ENCODE measurements at places on chromosomes 3 and 15. TPM values are rescaled to one million over a fixed set of nuclear protein-coding genes. Genes with fewer than 3 reads are reported as not detected.

GRCh38 chr15:32885713-32886112 is 167.9 kb downstream of the GREM1 start:
- DNase-seq = no peak

- DNase-seq = no peak
Measured at GRCh38 chr15:69114331-69114928, 46.0 kb upstream of the GLCE start.

- no peak for DNase-seq
Measured at GRCh38 chr3:38343797-38344594, 2.6 kb upstream of the XYLB start.

GRCh38 chr15:57306161-57306943 is 70.0 kb upstream of the CGNL1 start:
- peak; percentile 86 for DNase-seq

DNA sequence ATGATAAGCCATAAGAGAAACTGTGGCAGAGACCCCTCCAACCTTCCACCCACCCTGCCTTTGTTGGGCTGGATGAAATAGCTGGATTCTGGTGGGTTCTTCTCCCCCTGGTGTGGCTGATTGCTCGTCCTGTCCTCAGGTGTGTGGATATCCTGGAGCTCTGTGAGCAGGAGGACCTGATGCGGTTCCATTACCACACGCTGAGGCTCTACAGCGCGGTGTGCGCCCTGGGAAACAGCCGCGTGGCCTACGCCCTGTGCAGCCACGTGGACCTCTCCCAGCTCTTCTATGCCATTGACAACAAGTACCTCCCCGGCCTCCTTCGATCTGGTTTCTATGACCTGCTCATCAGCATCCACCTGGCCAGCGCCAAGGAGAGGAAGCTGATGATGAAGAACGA is 306.3 kb upstream of the CHRM5 start:
- no peak for DNase-seq

DNA sequence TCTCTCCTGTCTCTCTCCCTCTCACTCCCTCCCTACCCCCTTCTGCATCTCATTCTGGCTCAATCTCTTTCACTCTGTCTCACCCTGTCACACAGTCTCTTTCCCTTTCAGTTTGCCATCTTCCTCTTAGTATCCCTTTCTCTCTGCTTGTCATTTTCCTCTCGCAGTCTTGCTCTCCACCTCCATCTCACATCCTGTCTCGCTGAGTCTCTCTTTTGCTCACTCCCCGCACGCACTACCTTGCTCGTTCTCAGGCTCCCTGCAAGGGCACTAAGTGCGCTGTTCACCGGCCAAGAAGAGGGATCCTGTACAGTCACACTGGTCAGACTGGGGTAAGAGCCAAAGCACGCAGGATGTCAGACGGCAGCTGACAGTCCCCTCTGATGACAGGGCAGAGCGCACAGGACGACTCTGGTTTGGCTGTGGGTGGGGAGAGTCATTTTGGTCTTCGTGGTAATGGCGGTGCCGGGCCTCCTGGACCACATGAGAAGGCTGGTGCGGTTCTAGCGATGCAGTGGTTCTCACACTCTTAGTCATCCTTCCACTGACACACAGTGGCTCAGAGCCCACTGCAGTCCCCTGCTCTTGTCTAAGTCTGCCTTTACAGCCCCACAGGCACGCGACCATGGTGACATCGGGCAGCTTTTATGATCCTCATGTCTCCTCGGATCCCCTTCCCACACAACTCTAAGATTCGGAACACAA is 356.8 kb downstream of the FOXP1 start:
- no peak for DNase-seq

DNA sequence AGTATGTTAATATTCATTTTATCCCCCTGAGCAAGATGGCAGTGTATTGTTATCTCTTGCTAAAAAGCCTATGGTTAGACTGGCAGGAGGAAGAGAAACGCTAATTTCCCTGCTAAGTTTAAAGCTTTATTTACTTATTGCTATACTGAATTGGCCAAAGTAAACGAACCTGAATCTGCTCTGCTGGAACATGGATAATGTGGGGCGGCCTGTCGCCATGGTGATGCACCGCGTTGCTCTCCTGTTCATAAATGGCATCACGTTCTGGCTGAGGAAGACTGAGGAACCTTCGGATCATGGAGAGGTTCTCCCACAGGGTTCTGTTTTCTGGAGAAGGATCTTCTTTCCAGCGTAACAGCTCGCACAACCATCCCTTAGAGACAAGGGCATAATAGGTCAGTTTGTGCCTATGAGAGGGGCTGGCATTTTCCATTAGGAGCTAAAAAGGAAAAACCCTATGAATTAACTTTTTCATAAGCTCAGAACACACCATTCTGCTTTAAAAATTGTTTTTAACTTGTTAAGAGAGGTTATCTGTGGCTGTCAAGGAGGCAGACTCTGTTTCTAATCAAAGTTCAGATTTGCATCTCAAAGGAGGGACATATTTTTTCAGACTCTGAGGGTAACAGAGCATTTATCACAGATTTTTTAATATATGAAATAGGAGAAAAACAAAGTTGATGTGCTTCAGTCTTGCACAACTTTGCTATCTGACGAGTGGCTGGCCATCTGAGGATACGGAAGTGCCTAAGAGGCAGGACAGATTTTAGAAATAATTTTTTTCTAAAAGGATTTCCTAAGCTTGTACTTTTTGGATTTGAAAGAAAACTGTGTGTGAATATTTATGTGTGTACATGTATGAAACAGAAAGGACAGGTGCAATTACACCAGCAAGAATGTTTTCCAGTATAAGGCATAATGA is 73.1 kb downstream of the SATB1 start:
- no peak for DNase-seq

- no peak for DNase-seq
Measured at GRCh38 chr15:28943146-28943545, 57.4 kb downstream of the APBA2 start.

GRCh38 chr3:66553441-66554113 is 52.8 kb upstream of the LRIG1 start:
- DNase-seq = no peak

DNA sequence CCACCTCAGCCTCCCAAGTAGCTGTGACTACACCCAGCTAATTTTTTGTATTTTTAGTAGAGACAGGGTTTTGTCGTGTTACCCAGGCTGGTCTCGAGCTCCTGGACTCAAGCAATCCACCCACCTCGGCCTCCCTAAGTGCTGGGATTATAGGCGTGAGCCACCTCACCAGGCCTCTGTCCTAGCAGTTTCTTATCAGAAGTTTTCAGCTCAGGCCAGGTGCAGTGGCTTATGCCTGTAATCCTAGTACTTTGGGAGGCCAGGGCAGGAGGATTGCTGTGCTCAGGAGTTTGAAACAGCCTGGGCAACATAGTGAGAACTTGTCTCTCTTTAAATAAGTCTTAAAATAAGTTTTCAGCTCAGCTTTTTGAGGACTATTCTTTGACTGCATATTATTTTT is 48.4 kb downstream of the SGO1 start:
- no peak for DNase-seq

DNA sequence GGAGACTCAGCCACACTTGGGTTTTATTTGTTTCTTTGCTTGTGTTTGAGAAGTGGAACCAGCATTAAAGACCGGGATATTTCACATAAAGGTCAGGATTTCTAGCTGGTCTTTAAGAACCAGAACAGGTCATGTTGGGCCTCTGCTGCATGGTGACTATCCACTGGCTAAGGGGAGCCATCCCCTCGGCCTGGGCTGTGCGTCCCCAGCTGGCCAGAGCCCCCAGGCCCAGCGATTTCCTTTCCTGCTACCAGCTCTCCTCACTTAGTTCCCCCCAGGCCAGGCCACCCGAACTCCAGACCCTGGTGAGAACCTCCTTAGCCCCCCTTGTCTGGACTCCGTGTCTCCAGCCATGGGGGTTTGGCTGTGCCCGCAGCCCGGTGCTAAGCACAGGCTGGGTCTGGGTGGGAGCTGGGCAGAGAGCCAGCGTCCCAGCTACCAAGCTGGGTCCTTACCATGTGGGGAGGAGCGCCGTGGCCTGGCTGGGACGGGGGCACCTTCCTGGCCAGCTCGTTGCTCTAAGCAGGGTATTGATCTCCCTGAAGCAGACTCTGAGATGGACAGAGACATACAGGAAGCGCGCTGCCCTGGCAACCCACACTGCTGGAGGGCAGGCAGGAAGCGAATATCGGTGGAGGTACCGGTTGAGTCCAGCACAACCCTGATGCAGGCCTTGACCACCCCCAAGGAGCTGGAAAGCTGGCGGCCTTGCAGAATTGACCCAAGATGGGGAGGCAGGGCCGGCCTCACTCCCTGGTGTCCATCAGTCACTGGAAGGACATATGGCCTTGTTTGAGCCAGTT is 49.4 kb downstream of the KLF15 start:
- no peak for DNase-seq

DNA sequence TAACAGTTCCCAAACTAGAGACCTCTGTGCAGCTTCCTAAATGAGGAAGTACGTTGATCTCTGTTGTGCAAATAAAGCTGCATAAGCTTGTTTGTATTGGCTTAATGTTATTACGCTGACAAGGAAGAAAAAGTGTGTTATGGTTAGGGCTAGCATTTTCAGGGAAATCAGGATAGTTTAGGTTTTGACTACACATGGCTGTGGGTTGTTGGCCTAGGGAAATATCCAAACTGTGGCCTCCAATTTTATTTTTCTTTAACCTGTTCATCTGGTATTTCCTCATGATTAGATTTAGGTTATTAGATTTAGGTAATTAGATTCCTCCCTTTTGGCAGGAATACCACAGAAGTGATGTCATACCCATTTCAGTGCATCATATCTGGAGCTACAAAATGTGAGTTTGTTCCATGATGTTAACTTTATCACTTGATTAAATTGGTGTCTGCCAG is 8.7 kb upstream of the MCCC1 start:
- no peak for DNase-seq

- no peak for DNase-seq
Measured at GRCh38 chr3:183904833-183905780, 20.4 kb upstream of the PARL start.

The H1-8 gene
- total RNA-seq = not detected

The PLA2G4B gene
- 3.2 TPM for total RNA-seq

The CTXND1 gene
- not detected for total RNA-seq

The LRTM1 gene
- not detected for total RNA-seq

The CHL1 gene
- total RNA-seq = 40.3 TPM

The AP4E1 gene
- total RNA-seq = 5.8 TPM

The XIRP1 gene
- total RNA-seq = not detected

The THAP10 gene
- 5.1 TPM for total RNA-seq
